ENCODE measurements at places on chromosomes 12 and 14.

- no peak for DNase-seq
Measured at GRCh38 chr14:61868846-61869245, 106.6 kb downstream of the SNAPC1 start.

DNA sequence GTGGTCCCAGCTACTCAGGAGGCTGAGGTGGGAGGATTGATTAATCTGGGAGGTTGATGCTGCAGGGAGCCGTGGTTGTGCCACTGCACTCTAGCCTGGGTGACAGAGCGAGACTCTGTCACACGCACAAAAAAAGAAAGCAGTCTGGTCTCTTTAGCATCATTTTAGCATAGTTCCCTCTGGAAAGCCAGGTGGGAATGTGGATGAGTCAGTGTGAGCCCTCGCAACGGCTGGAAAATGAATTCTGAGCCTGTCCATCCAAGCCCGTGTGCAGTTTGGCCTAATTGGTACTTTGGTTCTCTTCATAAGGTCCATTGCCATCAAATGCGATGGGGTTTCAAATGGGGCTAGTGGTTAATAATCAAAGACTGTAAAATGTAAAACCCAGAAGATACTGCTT lies 2.4 kb downstream of the MYL2 start:
- DNase-seq, result no peak

- DNase-seq, result no peak
Measured at GRCh38 chr12:54870617-54871016, 16.3 kb downstream of the MUCL1 start.

- DNase-seq, result no peak
Measured at GRCh38 chr14:49303946-49304516, 282.1 kb downstream of the RPS29 start.

DNA sequence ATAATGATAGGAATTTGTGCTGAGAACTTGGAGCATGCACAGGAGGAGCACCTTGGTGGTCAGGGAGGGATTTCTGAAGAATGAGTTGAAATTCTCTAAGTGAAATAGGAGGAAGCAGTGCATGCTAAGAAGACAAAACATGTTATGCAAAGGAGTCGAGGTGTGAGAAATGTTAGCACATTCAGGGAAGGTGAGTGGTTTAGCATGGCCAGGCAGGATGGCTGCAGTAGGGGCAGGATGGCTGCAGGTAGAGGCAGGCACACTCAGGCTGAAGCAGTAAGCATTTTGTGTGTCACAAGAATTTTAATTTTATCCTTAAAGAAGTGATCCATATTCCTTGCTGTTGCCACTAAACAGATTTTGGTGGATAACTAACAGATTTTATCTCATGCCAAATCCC lies 46.3 kb downstream of the CATSPERB start:
- DNase-seq, result no peak

DNA sequence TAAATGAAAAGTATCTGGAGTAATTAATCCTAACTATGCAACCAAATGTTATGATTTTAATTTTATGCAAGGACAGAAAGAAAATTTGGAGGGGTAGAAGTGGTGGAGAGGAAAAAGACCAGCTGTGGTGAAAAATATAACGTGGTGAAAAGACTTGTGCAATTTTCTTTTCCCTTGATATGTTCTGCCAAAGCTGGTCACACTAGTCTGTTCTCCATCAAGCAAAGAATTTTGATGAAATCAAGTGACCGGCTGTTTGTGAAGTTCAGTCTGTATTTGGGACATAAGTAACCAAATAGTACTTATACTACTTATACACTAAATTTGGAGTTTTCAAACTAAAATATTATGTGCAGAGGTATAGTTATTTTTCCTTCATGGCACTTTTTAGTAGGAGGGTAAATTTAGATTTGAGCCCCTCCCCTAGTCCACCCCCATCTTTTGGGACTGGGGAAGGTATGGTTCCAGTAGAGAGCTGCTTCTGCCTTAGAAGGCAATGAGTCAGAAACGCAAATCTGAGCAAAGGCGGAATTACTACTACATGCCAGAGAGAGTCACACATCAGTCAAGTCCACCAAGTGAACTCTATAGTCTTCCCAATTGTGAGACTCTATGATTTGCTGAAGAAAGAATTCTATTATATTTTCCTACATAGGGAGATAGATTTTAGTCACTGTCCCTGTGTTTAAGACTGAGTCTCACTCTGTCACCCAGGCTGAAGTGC lies 229.7 kb downstream of the SLC25A21 start:
- no peak for DNase-seq

DNA sequence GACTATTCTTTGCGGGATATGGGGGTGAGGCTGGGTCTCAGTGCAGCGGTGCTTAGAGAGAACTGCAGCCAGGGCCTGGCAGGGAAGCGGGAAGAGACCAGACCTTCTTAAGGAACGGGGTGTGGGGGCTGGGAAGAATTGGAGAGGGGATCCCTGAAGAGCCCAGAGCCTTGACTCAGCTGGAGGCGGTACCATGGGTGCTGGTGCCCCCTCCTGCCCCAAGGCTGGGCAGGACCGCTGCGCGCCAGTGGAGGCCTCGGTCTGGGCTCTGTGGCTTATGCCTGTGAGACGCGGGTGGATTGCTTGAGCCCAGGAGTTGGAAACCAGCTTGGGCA lies 1.3 kb upstream of the RNU7-1 start:
- no peak for DNase-seq

DNA sequence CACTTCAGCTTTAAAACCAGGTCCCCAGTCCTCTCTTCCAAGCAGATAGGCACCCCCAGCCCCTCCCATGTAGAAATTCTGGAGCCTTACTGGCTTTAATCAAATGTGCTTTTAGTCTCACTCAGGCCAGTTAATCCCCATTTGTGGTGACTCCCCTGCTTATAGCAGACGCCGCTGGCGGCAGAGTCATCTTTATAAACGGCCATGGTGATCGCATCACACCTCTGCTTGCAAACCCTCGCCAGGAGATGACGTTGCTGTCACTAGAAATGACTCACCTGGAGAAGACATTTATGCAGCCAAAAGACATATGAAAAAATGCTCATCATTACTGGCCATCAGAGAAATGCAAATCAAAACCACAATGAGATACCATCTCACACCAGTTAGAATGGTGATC lies 369.3 kb downstream of the VRK1 start:
- DNase-seq, result no peak

- no peak for DNase-seq
Measured at GRCh38 chr12:2248901-2249381, 196.2 kb downstream of the CACNA1C start.

DNA sequence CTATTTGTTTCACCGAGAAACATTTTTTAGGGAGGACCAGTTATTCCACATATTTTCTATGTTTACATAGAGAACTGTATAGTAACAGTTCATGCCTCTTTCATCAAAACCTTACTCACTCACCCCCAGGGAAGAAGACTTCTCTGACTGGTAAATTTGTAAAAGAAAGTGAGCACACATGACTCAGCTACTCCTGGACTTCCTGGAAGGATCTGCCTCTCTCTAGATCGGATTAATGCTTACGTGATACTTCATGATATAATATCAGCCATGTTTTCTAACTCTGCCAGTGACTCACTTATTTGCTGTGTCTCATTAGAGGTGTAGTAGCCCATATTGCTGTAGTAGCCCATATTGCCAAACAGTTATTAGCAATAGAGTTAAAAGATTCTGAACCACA lies 494.3 kb upstream of the ATXN7L3B start:
- DNase-seq, result no peak

- no peak for DNase-seq
Measured at GRCh38 chr14:105375635-105376057, 22.7 kb upstream of the TEX22 start.

DNA sequence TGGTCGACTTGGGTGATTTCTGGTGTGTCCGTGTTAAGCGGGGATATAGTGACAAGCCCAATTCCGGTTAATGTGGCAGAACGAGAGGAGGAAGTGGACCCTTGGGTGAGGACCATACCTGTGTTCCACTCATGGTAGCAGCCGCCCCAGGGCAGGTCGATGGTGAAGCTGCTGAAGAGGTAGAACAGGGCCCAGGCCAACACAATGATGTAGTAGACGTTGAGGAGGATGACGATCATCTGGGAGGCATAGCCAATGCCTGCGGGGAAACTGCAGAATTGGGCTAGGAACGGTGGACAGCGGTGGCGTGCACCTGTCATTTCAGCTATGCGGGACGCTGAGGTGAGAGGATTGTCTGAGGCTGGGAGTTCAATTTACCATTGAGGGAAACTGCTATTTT lies 20.1 kb downstream of the SLC6A13 start:
- DNase-seq, result no peak

- DNase-seq, result no peak
Measured at GRCh38 chr14:78445275-78445674, 275.1 kb downstream of the NRXN3 start.

DNA sequence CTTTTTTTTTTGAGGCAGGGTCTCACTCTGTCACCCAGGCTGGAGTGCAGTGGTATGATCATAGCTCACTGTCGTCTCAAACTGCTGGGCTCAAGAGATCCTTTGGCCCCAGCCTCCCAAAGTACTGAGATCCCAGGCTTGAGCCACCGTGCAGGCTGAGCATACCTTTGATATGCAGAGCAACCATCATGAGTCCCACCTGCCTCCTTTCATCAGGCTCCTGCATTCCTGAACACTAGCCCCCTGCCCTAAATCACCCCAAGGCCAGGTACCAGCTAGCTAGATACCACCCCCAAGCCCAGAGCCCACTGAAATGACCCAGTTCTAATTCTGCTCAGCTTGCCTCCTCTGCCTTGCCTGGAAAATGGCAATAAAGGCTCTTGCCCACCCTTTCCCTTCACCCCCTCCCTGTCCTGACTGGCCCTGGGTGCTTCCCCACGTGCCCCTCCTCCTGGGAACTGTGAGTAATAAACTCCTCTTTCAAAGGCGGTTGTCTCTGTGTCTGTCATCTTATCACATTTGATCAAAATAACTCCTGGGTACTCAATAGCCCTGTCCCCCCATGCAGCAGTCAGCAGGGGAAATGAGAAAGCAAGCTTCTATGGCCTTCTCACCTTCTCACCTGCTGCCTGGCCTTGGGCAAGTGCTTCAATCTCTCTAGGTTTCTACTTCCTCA lies 6.4 kb upstream of the BRF1 start:
- no peak for DNase-seq

DNA sequence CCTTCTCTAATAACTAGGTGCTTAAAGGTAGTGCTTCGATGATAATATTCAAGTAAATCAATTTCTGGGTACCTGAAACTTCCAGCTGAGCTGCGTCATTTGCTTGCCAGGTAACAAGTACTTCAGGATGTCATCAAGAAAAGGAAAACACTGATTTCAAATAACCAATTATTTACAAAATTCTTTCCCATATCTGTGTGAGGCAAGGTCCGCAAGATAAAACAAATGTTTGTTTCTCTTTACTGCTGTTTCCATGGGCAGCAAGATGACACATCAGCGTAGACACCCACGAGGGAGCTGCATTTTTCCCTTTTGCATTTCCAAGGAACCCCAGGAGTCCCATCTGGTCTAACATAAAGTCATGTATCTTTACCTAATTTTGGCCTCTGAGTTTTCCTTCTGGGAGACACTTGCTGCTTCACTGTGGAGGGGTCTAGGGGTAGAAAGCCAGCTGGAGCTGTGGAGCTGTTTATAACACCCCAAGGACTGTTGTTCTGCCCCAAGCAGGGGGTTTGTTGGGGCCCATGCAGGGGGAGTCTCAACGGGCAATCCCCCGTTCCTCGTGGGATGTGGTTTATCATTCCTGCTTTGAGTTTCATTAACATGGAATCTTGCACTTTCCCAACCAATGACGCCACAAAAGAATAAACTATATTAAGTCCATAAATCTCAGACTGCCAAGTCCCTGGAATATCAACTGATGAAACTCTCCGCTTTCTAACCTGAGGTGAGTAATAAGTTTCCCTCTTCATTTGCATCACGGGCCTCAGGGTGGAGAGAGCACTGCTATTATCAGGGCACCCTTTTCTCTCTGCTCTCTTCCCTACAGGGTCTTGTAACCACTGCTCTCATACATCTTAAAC lies 112.8 kb upstream of the PELI2 start:
- DNase-seq, result peak; percentile 75

DNA sequence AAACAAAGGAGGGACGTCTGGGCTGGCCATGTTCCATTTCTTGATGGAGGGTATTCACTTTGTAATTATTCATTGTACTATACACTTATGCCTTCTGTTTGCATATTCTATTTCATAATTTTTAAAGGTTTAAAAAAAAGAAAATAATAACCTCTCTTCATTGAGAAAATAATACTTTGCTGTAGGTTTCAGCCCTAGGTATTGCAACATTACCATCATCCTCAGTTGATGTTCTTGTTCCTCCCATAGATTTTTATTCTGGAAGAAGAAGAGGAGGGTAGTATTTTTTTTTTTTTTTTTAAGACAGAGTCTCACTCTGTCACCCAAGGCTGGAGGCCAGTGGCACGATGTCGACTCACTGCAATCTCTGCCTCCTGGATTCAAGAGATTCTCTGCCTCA lies 54.7 kb downstream of the PHLDA1 start:
- no peak for DNase-seq

GRCh38 chr14:68654471-68654941 lies 138.4 kb downstream of the ZFP36L1 start:
- no peak for DNase-seq

- DNase-seq, result no peak
Measured at GRCh38 chr12:75444429-75445136, 36.0 kb upstream of the GLIPR1 start.

GRCh38 chr12:95396849-95397468 lies 77.0 kb upstream of the METAP2 start:
- DNase-seq, result no peak

DNA sequence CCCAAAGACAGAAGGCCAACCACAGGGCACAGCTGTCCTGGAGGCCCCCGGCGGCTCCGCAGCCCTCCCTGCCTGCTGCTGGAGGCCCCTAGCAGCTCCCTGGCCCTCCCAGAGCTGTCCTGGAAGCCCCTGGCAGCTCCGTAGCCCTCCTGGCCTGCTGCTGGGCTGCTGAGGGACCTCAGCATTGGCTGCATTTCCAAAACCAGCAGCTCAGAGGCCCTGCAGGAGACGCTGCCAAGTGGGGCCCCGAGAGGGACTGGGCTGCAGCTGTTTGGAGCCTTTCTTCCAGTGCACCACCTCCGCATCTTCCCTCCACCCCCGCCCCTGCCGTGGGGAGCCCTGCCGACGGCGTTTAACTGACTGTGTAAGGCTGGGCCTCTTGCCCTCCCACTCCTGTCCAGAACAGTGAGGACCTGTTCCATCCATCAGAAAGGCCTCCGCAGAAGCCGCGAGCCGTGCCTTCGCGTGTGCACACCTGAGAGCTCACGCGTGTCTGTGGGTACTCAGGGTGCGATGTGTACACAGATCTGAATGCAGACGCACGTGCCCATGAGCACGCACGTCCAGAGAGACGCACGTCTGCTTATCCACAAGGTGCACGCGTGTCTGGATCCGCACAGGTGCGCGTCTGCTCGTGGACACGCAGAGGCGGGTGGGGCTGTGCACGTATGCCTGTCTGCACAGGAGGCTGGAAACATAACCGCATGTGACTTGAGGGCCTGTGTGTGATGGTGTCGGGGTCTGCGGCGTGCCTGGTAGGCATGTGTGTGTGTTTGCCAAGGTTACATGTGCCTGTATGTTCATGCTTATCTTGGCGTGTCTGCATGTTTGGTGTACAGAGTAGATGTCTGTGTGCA lies 57.0 kb upstream of the FBRSL1 start:
- DNase-seq, result peak; percentile 91

- peak; percentile 78 for DNase-seq
Measured at GRCh38 chr12:107759410-107759809, 1.5 kb downstream of the PRDM4 start.
